ENCODE measurements at places on chromosomes 1 and 21.
A peak's percentile ranks its signal among the peaks of the same experiment; 100 is the strongest.

- no peak for DNase-seq
Measured at GRCh38 chr1:147907786-147908509, 5.4 kb downstream of the GJA8 start.

DNA sequence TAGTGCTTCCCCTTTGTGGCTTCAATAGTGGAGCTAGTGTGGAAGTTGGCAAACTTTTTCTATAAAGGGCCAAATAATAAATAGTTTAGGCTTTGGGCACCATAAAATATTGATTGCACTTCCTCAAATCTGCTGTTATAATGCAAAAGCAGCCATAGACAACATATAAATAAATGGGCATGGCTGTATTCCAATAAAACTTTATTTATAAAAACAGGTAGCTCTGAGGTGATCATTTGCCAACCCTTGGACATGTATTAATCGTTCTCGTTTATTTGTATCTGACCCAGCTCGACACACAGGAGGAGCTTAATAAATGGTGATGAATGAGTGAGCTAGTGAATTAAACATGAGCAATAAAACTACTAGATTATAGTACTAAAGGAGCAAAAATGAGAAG lies 13.3 kb downstream of the KAZN start:
- no peak for DNase-seq

DNA sequence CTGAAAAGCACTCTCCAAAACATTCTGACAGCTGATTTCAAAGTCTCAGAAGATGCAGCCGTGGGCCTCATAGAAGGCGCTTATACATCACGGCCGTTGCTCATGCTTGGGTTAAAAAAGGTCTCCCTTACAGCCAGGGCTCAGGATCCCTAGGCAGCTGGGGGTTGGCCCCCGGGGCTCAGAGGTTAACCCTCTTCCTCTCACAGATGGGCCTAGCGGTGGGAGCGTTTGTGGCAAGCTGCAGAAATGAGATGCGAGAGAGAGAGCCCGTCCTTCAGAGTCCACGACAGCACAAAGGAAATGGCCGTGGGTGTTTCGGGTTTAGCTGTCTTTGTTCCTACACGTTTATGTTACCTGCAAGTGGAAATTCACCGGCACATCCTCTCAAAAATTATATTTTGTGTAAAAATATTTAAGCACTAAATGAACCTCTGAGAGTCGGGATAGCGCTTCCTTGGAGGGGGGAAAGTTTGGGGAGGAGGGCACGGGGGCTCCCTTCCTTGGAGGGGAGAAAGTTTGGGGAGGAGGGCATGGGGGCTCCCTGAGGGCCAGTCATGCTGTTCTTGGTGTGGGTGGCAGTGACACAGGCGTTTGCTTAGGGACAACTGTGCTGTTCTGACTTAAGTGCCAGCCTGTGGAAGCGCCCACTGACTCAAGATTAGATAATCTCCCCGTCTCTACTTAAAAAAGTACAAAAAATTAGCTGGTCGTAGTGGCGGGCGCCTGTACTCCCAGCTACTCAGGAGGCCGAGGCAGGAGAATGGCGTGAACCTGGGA lies 20.5 kb upstream of the PRDM15 start:
- no peak for DNase-seq

DNA sequence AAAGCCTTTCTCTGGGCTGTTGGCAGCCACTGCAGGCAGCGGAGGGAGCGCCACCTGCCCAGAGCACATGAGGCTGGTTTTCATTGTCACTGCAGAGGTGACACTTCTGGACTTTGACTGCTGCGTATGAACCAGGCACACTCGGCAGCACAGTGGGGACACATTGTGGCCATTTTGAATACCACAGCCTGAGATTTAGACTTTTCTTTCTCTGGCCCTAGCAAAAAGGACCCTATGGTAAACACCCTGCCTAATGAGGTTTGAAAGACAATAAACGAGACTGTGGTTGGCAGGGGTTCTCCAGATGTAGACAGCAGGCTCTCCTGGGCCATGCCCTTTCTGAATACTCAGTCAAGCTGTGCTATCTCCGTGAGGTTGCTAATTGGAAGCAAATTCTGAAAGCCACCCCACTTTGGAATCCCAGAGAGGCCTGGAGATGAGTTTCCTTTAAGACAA lies 12.0 kb upstream of the KCNE2 start:
- DNase-seq: peak; percentile 21

DNA sequence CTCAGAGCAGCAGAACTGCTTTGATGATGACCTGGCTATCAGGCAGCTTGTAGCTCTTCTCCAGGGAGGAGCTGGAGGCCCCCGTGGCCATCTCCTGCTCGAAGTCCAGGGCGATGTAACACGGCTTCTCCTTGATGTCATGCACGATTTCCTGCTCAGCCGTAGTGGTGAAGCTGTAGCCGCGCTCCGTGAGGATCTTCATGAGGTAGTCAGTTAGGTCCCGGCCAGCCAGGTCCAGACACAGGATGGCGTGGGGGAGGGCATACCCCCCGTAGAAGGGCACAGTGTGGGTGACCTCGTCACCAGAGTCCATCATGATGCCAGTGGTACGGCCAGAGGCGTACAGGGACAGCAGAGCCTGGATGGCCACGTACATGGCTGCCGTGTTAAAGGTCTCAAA lies 18.3 kb upstream of the TP53BP2 start:
- DNase-seq: no peak

GRCh38 chr1:115193046-115193828 lies 103.9 kb upstream of the TSPAN2 start:
- DNase-seq: no peak

DNA sequence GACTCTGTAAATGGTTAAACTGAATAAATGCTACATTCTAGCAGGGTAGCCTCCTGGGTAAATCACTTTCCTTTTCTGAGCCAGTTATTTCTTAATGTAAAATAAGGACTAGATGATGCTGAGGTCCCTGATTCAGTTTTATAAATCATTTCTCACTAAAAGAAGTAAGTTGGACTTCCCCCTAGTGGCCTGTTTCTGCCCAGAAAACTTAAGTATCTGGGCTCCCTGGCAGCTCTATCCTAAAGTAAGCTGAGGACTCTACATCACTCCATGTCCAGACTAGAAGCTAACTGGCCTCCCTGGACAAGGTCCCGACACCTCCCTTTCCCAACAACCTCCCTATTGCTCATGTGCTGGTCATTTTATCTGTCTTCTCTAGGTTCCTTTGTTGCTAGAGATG lies 3.0 kb downstream of the GPN2 start:
- DNase-seq: no peak

GRCh38 chr21:45852886-45853400 lies 128.6 kb upstream of the COL6A1 start:
- DNase-seq: no peak

GRCh38 chr1:29991025-29991424 lies 732.4 kb downstream of the MATN1 start:
- DNase-seq: no peak

DNA sequence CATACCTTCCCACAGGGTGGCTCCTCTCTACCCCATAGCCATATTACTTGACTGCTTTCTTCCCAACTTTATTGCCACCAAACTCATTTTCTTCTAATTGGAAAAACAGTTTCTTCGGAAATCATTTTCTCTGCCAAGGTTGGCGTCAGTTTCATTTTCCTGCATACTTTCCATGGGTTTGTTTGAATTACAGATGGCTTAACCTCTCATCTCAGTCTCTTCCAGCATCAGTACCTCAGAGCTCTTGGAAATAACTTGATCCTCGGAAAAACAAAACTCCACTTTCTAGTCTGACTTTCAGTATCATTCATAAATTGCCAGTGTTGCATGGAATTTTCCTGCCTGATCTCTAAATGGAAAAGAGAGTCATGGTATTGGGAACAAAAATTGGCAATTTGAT lies 20.3 kb upstream of the PRDM2 start:
- no peak for DNase-seq

DNA sequence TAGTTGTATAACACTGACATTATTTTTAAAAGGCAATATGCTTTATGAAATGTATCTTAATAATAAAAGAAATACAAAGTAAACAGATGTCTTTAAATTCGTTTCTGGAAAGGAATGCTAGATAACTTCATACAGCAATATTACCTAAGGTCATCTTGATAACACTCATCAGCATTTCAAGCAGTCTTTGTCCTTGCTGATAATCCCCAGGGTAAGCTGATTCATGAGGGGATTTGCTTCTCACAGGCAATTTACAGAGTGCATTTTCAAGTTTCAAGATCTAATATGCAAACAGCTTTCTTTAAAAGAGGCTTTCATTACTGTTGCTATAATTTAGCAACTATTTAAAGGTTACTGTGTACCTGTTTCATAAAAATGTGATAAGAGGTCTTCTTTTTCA lies 75.2 kb upstream of the NEK2 start:
- DNase-seq: no peak

DNA sequence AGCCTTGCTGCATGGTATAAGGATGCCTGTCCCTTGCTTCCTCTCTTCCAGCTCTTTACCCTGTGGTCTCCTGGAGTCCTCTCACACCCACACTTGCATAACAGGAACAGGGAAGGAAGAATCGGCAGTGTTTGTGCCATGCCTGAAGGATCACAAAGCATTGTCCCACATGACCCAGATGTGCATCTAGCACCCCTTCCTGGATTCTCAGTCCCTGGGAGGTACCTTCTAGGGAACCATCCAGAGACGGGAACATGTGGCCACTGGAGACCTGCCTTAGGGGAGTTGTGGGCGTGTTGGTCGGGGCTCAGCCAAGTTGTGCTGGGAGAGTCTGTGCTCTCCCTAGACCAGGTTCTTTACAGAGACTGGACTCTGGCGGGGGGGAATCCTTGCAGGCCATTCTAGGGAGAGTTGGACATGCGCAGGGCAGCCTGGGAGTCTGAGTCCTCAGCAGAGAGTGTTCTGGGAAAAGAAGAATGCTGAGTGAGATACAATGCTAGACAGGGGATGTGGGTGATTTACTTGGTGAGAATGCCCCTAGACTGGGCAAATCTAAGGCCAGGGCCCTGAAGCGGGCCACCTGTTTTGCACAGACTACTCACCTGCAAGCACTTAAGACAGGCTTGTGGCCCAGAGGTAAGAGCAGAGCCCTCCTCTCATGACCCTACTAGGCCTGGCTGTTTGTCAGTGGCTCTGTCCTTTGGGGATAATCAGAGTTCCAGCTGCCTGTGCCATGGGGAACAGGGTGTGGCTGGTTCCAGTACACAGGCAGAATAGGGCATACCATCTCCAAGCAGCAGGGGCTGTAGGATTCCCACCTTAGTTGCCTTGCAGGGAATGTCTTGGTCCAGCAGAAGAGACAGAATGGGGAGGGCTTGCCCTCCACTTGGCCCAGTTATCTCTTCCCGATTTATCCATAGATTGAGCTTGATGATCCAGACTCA lies 89.8 kb downstream of the MAN1C1 start:
- DNase-seq: no peak

GRCh38 chr1:29245261-29245660 lies 8.9 kb downstream of the PTPRU start:
- DNase-seq: no peak

GRCh38 chr21:44919913-44920693 lies 596 bp downstream of the ITGB2 start:
- DNase-seq: no peak

DNA sequence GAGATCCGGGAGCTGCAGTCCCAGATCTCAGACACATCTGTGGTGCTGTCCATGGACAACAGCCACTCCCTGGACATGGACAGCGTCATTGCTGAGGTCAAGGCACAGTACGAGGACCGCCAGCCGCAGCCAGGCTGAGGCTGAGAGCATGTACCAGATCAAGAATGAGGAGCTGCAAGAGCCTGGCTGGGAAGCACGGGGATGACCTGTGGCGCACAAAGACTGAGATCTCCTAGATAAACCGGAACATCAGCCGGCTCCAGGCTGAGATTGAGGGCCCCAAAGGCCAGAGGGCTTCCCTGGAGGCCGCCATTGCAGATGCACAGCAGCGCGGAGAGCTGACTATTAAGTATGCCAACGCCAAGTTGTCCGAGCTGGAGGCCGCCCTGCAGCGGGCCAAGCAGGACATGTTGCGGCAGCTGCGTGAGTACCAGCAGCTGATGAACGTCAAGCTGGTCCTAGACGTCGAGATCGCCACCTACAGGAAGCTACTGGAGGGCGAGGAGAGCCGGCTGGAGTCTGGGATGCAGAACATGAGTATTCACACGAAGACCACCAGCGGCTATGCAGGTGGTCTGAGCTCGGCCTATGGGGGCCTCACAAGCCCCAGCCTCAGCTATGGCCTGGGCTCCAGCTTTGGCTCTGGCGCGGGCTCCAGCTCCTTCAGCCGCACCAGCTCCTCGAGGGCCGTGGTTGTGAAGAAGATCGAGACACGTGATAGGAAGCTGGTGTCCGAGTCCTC lies 25.5 kb downstream of the ETV3L start:
- peak; percentile 57 for DNase-seq
